Stimulated activated naive CD4-positive, alpha-beta T cell treated with Interleukin-2 at 50 U/mL for 16 hours (primary cell): ENCODE measurements at places on chromosomes 1 and 21.
A peak's percentile ranks its signal among the peaks of the same experiment; 100 is the strongest.

DNA sequence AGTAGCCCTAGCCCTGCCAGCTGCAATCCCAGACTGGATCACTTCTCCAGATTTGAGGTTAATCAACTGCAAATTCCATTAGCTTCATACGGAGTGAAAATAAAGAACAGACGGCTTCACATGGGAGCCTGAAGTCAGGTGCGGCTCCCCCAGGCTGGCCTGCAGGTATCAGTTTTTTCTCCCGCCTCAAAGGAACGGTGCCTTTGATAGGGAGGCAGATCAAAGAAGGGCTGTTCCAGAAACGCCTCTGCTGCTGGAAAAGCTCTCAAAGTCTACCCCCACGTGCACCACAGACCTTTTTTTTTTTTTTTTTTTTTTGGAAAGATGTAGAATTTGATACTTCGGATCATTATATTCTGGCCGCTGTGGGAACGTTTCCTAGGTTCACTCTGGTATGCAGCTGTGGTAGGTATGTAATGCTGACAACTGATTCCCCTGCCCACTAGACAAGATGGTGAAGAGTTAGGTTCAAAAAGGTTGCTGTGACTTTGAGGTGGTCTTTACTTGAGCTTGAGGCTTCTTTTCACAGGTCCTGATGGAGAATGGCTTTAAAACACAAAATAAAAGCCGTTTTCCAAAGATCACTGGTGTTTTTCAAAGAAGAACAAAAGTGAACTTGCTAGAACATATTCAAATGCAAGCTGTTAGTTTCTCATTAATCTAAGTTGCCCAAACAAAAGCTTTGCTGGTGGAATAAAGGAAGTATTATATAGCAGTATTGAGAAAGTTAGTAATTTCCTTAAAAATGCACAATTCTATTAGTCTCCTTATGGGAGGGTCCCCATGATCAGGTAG is 189.0 kb upstream of the NFIA start:
- DNase-seq, result no peak

DNA sequence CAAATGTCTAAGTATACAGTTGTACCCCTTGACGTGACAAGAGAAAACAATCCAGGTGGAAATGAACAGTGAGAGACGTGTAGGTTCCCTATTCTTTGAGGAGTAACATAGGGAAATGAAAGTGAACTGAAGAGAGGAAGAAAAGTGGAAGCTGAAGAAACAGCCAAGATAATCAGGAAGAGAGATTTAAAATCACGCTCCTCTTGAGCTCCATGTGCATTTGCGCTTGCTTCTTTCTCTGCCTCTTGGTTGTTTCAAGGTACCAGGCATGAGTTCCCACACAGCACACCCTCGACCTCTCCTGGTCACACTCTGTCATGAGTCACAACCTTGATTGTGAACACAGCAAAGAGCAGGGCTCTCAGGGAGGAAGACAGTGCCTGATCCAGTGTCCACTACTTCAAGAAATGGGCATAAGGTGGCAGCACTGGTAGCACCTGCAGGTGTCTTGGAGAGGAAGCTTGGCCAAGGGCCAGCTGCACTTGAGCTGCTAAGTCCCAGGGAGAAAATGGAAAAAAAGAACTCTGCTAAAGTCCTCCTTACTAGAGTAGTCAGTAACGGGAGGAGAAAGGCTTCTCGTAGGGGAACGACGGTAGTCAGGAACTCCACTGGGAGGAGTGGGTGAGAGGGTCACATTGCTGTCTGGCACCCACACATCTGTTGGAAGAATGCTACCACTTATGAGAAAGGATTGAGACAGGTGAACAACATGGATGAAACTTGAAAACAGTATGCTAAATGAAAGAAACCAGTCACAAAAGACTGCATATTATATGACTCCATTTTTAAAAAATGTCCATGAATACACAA is 18.3 kb upstream of the ARID1A start:
- DNase-seq, result peak; percentile 17

GRCh38 chr1:175773571-175773970 is 30.2 kb upstream of the TNR start:
- DNase-seq, result no peak

- DNase-seq, result no peak
Measured at GRCh38 chr1:228241259-228241658, 33.4 kb downstream of the OBSCN start.

DNA sequence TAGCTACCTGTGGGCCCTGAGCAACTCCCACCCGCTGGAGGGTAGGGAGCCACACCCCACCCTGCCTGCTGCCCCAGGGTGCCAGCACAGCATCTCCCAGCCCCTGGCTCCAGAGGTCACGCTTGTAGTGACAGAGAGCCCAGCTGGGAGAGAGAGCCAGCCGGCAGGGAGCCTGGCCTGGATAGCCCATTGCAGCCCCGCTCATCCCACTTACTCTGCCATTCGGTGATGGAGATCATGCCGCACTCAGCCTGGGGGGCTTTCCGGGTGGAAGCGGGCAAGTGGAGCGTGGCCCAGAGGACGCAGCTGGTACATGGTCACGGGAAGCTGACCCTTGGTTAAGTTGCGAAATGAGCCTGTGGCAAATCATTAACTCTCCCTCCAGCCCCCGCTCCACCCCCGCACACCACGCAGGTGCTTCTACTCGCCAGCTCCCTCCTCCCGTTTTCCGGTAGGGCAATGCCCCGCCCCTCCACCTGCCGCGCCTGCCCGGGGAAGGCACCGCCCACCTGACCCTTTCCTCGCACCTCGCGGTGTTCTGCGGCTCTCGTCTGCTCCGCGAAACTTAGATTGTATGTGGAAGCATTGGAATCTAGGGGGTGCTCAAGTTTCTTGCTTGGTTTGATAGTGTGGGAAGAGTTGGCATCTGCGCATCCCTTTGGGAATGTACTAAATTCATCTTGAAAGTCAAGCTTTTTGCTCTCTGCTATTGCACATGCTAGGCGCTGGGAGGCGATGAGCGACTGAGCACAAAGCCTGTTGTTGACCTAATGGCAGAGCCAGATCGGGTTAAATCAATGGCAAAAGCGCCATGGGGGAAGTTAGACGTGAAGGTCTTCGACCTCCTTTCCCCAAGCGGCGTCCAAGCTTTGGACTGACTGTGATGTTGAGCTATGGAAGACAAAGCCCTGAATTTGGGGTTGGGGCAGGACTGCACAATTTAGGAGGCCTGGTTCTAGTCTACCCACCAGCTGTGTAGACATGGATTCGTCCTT is at the start of gene GOLT1A:
Gene GOLT1A (minus strand): TSS at position 321 of the 995 bp plus-strand sequence. CDS start 82 bp downstream, at position 239.
- DNase-seq, result peak; percentile 19

- DNase-seq, result no peak
Measured at GRCh38 chr1:71298633-71299032, 217.8 kb upstream of the ZRANB2 start.

DNA sequence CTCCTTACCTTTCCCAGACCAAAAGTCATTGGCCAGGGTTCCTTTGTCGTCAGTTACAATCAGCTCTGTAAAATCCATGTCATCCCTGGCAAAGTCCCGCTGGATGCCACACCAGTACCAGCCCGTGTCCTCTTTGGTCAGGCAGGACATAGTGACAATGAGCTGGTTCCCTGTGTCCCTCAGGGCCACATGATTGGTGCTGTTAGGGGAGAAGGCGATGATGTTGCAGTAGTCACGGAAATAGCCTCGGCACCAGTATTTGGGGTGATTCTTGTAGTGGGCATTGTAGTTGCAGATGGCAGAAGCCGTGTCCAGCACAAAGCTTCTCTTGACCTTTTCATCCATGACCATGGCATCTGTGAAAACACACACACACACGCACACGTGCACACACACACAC is 14.8 kb downstream of the ADORA3 start:
- no peak for DNase-seq

DNA sequence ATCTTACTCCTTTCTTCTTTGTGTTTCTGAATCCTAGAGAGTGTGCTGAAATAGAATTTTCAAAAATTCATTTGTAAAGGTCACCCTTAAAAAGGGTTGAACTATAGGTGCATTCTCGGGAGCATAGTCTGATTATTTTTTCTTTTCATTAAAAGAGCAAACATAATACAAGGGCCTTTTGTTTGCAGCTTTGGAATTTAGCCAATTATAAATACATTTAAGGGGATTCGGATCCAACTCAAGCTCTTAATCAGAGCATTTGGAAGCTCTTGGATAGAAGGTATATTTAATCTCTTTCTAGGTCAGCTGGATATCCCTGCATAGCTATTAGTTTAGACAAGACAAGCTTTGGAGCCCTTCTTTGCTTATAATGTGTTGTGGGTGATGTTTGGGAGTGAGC is 321.7 kb downstream of the HHAT start:
- no peak for DNase-seq

- DNase-seq, result no peak
Measured at GRCh38 chr1:191907121-191907520, 251.1 kb upstream of the RGS18 start.
